Left hindlimb (tissue), 1 donor: ENCODE measurements at places on chromosomes 2 and 18.
A peak's percentile ranks its signal among the peaks of the same experiment; 100 is the strongest.

DNA sequence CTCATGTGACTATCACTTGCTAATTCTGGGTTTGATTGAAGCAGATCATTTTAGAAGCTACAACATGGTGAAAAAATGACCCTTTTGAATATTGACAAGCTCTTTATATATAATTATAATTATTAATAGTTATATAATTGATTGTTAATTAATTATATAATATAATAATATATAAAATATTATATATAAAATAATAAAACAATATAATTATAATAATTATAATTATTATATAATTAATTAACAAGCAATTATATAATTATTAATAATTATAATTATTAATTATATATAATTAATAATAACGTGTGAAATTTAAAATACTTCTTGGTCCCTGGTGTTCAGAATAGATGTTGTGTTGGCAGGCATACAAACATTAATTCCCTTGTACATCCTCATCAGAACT is 404.1 kb upstream of the CDH19 start:
- no peak for DNase-seq

DNA sequence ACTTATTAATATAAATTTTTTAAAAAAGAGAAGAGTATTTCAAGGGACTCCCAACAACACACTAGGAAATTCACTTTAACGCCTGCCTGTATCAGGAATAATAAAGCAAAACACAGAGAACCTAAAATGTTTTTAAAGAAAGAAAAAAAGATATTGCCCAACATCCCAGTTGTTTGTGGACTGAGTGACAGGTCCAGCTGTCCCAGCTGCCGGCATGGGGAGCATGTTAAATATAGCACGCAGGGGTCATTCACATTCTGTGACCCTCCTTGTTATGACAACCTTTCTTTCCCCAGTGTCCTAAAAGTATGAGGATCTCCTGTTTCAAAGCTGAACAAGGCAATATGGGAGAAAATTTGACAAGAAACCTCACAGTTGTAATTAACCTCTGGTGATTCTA is 4.4 kb downstream of the KLHL41 start:
- peak; percentile 41 for DNase-seq

- DNase-seq, result peak; percentile 66
Measured at GRCh38 chr2:98086491-98087446, at the start of gene VWA3B. TSS of gene VWA3B (plus strand) at chr2:98087167. CDS start at chr2:98093093, 5,926 bp downstream.

- DNase-seq, result no peak
Measured at GRCh38 chr18:54880395-54881105, 52.3 kb downstream of the RAB27B start.

GRCh38 chr2:20418519-20418918 is 28.4 kb upstream of the RHOB start:
- DNase-seq, result no peak

GRCh38 chr2:148640767-148641166 is 3.8 kb upstream of the EPC2 start:
- no peak for DNase-seq

DNA sequence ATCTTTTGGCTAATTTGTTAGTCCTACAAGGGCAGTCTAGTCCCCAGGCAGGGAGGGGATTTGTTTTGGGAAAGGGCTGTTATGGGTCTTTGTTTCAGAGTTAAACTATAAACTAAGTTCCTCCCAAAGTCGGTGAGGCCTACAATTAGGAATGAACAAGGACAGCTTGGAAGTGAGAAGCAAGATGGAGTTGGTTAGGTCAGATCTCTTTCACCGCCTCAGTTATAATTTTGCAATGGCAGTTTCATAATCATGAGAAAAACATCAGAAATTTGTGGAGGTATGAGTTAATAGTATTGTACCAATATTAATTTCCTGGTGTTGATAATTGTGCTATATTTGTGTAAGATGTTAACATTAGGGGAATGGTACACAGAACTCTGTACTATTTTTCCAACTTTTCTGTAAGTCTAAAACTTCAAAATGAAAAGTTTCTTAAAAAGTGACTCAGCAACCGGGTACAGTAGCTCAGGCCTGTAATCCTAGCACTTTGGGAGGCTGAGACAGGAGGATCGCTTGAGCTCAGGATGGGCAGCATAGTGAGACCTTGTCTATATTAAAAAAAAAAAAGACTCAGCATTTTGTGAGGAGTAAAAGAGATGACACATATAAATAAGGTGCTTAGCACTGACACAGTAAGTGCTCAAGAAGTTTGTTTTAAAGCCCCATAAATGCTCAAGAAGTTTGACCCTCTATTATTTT is 40.8 kb downstream of the TMEM17 start:
- no peak for DNase-seq

GRCh38 chr2:12141618-12142258 is 395.3 kb downstream of the LPIN1 start:
- no peak for DNase-seq

DNA sequence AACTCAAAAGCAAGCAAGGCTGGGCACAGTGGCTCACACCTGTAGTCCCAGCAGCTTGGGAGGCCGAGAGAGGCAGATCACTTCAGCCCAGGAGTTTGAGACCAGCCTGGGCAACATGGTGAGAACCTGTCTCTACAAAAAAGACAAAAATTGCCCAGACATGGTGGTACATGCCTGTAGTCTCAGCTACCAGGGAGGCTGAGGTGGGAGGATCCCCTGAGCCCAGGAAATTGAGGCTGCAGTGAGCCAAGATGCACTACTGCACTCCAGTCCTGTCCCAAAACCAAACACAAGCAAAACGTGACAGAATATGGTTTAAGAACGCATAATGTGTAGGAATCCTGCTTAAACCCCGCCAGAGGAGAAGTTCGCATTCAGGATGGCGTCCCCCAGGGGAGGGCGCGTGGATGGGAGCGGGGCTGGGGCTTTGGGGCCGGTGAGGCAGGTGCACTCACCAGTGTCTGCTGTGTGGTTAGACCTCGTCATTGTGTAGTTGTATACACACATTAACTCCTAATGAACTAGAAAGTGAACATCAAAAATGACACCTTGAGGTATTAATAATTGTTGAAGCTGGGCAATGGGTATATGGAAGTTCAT is 5.4 kb downstream of the COLEC11 start:
- no peak for DNase-seq

DNA sequence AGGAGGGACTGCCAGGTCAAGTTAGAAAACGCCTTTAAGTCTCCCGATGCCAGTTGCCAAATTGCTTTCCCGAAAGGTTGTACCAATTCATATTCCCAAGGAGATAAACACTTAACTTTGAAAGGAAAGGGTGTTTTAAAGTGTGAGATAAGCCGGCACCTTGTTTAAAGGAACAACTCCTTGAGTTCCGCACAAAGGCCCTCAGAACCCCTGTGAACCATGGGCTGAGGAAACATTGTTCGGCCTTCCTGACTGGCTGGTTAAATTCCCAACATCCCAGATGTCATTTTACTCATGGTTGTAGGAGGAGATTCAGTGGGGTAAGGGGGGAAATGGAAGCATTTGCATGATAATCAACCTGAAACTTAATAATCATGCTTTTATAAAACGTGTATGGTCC is 126.6 kb downstream of the BCL11A start:
- no peak for DNase-seq

GRCh38 chr2:231514225-231514950 is 15.9 kb downstream of the NMUR1 start:
- DNase-seq, result peak; percentile 99

GRCh38 chr2:111704246-111704645 is 179.7 kb downstream of the ANAPC1 start:
- DNase-seq, result no peak

DNA sequence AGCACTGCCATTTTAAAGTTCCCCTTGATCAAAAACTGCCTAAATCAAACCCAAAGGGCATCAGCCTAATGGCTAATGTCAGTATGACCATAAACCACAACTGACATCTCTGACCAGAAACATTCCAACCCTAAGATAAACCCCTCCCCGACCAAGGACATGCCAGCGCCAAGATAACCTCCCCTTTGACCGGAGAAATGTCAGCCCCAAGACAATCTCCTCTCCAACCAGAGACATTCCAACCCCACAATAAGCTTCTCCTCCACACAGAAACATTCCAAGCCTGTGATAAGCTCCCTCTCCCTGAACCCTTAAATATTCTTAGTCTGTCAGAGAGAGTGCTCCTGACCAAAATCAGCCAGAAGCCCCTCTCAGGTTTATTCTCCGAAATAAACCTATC is 188.3 kb upstream of the MSH6 start:
- no peak for DNase-seq

DNA sequence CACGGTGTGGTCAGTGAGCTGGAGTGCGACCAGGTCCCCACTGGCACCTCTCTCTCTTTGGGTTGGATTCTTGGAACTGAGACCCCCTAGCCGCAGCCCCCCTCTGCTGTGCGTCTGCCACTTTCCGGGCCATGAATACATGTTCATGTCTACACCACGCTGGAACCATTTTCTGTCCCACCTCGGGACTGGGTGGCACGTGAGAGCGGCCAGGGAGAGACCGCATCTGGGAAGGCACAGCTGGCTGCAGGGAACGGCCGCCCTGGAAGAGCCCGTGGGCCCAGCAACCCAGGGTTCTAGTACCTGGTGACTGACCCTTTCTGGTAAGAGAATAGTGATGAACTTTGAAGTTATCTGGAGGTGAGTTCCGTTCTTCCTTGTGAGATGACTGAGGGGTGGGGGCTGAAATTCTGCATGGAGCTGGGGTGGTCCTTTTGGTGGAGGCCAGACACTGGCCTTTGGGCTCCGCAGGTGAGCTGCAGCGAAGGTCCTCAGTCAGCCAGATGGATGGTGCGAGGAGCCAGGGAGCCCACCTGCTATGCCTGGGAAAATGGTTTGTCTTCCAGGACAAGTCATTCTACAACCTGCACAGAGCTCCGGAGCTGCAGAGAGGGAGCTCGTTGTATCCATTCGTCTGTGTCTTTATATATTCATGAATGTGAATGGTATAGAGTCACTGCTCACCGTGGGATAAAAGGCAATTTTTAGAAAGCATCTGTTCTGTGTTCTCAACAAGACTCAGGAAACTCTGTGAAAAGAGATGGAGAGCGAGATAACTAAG is 223.5 kb downstream of the NDUFA10 start:
- no peak for DNase-seq

DNA sequence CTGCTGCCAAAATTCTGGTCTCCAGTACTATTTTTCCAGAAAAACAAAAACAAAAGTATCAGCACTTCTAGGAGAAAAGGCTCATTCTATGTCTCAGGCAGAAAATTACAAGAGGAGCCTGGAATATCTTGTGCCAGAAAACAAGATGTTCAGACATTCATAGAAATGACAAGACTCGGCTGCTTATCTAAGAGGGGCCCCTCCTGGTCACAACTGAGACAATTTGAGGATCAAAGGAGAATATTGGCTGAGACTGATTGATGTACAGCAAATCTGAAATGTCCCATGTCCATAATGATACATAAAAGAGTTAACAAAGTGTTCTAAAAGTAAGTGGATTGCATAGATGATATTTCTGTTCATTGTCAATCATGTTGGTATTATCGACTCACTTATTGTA is 2.4 kb upstream of the RPS7 start:
- no peak for DNase-seq

DNA sequence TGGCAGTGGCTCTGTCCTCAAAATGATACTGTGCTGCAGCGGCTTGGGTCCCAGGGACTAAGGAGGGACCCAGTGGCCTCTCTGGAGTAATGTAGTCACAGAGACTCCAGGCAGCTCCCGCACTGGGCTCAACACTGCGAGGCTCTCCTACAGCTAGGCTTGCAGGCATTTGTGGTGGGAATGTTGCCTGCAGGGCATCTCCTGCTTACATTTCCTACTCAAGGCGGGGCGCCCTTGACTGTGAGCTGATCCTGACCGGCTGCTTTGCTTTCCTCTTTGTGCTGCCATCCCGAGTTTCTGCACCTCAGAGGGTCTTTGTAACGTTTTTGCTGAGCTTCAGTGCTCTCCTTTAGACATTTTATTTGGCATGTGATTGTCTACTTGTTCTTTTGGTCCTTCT is 177.4 kb upstream of the FN1 start:
- DNase-seq, result no peak

DNA sequence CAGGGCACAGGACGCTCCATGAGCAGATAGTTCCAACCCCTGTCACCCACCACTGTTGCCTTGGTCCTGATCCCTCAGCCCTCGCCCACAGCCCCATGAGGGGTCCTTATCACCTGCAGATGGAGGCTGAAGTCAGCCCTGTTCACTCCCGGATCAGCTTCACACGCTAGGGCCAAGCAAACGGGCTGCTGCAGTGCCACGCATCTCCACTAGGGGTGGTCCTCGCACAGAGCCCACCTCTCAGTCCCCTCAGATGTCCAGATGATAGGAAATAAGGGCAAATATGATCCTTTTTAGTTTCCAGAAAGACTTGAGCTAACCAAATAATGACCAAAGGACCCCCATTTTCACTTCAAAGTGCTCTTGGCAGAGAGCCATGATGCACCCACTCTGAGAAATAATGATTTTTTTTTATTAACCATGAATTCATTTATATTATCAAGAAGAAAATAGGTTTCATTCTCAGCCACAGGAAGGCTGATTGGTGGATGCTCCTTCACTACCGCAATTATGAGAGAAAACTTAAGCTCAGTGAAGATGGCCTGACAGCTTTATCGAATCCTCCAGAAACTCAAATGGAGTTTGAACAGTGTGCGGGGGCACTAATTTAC is 71.9 kb upstream of the KLHL29 start:
- no peak for DNase-seq

GRCh38 chr2:210460322-210461227 is 16.0 kb downstream of the LANCL1 start:
- no peak for DNase-seq

DNA sequence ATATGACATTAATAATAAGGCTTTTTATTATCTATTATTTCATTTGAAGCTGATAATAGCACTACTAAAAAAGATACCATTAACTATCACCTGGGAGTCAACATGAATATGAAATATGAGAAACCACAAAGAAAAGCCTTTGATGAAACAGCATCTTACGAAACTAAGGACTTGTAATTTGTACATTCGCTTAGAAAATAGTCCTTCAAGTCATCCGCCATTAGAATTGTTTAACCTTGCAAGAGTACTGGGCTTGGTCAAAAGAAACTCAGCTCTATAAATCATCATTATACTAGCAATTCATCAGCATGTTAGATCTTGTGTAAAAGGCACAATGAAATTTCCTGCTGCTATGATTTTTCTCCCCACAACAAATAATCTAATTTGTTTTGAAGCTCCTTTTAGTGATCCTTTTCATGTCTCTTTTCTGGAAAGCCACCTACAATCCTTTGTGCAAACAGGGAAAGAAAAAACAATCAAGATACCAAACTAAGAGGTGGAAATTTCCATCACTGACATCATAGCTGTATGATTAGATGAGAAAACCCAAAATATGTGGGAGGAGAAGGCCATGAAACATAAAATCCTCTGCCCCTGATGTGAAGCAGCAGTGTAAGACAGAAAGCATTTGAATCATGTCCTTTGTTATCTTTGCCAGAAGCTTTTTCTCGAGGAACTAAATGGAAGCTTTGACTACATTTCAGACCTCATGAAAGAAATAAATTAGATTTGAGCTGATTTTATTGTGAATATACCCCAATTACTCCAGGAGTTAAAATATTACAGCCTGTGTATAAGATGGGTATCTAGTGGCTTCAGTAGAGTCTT is 31.2 kb downstream of the SCN9A start:
- no peak for DNase-seq

- no peak for DNase-seq
Measured at GRCh38 chr2:73992036-73992435, 7.3 kb downstream of the TET3 start.

GRCh38 chr2:184338771-184339170 is 259.6 kb upstream of the ZNF804A start:
- DNase-seq, result no peak
